HT1080 (cell line): ENCODE measurements at places on chromosomes 7 and 10. TPM values are rescaled to one million over a fixed set of nuclear protein-coding genes. Genes with fewer than 3 reads are reported as not detected.

- no peak for DNase-seq
Observed at GRCh38 chr7:128402356-128402755, 7.4 kb downstream of the IMPDH1 start.

Gene WDR86
- total RNA-seq, result not detected in 2 replicates

Gene MYH16
- total RNA-seq, result 29.6 and 30.4 TPM in 2 replicates

- peak; percentile 8 for DNase-seq
Observed at GRCh38 chr7:29297194-29297890, 102.8 kb downstream of the CHN2 start.

DNA sequence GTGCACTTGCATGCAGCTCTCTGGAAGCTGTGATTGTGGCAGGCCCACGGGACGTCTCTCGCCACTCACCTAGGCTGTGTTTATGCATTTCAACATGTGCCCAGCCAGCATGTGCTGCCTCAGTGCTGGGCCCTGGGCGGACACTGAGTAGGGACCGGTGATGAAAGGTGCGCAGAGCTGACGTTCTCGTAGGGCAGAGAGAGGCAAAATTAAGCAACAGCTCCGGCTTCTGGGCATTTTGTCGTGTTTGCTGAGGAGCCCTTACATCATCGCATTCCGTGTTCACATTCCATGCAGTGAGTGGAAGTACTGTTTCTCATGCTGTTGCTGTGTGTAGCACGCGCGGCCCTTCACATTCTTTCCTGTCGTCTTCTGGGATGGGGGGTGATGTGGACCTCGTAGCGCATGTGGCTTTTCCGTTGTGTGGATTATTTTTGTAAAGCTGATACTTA, 50.5 kb downstream of the PRF1 start:
- DNase-seq, result no peak

GRCh38 chr7:27213433-27214238, 13.7 kb upstream of the HOXA13 start:
- DNase-seq, result no peak
